ENCODE measurements at places on chromosomes 2 and 18.

DNA sequence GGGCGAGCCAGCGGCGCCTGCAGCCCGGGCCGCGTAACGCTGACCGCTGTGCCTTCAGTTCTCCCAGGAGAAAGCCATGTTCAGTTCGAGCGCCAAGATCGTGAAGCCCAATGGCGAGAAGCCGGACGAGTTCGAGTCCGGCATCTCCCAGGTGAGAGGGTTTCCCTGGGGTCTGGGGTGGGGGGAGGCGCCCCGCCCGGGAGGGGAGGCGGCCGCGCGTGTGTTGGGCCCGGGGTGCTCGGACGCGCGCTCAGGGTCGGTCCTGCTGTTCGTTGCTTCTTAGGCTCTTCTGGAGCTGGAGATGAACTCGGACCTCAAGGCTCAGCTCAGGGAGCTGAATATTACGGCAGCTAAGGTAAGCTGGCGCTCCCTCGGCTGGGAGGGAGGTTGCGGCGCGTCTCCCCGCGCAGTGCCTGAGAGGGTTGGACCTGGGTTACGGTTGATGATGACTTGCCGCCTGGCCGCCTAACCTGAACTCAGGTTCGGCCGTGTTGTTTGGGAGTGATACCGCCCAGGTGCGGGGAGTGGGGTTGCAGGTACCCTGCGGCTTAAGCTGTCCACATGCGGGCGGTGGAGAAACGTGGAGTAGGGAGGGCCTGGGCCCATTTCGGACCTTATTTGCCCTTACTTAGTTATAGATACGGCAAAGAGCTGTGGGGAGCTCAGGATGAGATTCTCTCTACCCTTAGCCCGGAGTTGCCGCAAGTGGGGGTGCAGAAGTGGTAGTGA, 638 bp downstream of the RPS7 start:
- peak; percentile 25 for DNase-seq

GRCh38 chr2:134191835-134192234, 62.0 kb upstream of the MGAT5 start:
- DNase-seq = no peak

DNA sequence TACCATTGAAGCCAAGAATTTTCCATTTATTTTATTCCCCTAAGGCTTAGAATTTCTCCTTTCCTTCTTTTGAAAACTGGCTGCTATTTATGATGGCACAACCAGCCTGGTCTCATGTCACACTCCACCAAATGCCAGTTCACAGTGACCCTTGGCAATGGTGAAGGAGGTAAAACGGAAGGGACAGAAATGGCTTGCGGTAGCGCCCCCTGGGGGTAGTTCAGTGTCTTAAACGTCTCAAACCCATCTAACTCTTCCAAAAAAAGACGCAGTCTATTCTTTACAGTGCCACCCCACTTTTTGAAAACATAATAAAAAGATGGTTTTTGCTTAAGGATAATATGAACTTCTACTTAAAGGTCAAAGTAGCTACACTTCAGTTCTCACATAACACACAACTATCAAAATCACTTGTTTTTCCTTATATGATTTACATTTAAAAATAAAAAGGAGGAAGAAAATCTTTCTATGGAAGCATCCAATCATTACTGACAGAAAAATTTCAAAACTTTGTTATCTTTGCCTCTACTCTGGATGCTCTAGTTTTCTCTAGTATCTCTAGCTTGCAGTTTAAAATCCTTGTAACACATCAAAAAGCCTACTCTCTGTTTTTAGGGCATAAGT, 28.0 kb downstream of the PNO1 start:
- peak; percentile 10 for DNase-seq

DNA sequence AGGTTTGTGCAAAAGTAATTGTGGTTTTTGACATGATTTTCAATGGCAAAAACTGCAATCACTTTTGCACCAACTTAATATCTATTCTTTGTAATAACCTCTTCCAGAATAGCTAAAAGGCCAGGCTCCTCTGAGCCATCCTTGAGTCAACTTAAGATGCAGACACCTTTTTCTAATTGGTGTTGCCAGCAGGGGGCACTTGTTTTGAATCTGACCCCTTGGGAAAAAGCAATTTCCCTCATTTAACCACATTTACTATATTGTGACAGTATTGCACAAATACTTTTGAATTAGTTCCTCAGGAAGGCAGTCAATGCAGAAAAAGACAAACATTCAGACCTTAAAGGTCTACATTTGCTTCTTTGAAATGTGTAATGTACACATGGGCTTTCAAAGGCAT, 78.6 kb upstream of the GALNT5 start:
- no peak for DNase-seq

DNA sequence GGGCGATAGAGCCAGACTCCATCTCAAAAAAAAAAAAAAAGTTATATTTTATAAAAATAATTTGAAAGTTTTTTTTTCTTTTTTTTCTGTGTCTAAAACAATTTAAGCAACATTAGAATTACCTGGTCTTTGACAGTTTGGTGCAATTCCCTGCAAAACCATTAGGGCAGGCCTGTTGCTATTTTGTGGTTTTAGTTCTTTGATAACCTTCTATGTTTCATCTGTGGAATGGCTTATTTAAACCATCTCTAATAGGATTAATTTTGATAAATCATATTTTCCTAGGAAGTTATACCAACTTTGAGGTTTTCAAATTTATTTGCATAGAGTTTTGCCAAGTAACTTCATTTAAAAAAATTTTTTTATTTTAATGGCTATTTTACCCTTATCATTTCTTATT, 141.2 kb upstream of the TWIST2 start:
- no peak for DNase-seq

- DNase-seq = no peak
Measured at GRCh38 chr2:224937887-224938286, 104.4 kb downstream of the DOCK10 start.

DNA sequence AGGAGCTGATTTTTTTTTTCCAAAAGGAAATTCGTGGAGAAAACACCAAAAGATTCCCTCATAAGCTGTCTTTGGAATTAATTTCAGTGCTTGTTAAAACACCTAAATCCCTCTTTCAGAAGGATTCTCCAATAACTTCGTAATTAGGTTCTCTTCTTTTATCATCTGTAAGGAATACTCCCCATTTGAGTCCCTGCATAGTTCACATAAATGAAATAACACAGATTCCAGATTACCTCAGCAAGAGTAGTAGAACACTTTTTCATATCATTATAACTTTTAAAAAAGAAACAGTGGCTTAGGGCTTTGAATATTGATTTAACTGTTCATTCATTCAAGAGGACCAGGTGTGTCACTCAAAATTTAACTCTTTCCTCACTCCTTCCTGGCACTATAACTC, 55.5 kb downstream of the ARHGAP28 start:
- no peak for DNase-seq
